K562 (cell line): ENCODE measurements at places on chromosomes 5 and 9. TPM values are rescaled to one million over a fixed set of nuclear protein-coding genes. Genes with fewer than 3 reads are reported as not detected.

- no peak for DNase-seq
Observed at GRCh38 chr5:5155617-5156016, 15.5 kb downstream of the ADAMTS16 start.

- no peak for DNase-seq
Observed at GRCh38 chr9:23941051-23941450, 115.0 kb upstream of the ELAVL2 start.

Gene CTNND2
- not detected in 2 replicates for polyA plus RNA-seq

DNA sequence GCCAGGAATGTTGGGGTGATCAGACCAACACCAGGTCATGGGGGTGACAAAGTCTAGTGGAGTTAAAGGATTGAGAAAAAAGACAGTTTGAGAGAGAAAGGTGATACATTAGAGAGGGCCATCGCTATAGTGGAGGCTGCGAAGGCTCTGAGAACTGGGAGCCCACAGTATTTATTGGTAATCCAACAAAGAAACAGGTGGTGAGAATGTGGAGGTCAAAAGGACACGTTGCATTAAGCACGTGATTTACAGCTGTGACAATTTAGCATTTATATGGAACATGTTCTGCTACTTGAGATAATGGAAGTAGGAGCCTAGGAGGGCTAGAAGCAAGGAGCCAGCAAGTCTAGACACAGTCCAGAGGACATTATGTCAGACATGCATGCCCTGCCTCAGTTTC, 2086.5 kb upstream of the C9orf72 start:
- no peak for DNase-seq

- DNase-seq = no peak
Observed at GRCh38 chr5:153523211-153523610, 32.7 kb downstream of the GRIA1 start.

- DNase-seq = no peak
Observed at GRCh38 chr5:65907135-65907534, 19.2 kb upstream of the ERBIN start.

Gene IL9
- polyA plus RNA-seq = not detected in 2 replicates

DNA sequence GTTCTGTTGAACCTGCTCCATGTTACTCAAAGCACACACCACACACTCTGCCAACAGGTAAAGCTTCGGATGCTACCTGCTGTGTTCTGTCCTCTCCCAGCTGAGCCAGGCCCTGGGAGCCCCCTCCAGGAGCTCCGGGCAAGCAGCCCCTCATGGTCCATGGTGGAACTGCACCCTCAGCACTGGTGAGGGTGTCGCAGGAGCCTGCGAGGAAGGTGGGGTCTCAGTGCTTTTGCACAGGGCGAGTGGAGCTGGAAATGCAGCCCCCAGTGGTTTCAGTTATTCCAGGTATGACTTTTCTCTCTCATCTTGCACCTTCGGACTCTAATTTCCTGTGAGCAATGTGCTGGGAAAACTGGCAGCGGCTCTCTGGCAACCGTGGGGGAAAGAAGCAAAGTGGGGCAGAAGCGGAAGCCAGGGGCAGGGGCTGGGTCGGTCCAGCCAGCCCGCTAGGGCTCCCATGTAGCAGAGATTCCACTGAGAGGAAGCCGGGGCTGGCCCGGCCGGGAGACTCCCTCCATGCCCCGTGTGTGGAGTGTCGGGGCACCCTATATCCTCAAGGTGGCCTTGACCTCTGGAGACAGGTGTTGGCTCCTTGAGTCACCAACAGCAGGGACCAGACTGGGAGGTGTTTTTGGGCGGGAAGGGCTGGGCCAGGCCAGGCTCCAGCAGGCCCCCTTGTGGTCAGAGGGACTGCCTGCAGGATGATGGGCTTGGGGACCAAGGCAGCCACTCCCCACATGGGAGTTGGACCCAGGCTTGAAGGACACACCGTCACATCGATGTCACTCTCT, 75.6 kb upstream of the PRSS3 start:
- peak; percentile 51 for DNase-seq

DNA sequence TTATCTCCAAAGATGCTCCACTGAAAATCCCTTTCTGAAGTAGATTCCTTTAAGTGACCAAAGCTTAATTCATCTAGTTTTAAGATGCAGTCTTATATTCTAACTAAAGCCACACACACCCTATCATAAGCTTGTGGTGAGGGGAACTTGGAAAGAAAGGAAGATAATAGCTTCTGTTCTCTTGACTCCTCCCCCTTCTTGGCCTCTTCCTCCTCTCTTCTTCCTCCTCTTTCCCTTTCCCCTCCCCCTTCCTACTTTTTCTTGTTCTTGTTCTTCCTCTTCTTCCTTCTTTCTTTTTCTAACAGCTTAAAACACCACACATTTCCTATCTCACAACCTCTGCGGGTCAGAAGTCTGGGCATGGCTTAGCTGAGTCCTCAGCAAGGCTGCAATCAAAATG, 23.5 kb downstream of the IL7R start:
- DNase-seq = no peak

Gene GALNT12
- polyA plus RNA-seq = 45.6 and 49.4 TPM in 2 replicates

DNA sequence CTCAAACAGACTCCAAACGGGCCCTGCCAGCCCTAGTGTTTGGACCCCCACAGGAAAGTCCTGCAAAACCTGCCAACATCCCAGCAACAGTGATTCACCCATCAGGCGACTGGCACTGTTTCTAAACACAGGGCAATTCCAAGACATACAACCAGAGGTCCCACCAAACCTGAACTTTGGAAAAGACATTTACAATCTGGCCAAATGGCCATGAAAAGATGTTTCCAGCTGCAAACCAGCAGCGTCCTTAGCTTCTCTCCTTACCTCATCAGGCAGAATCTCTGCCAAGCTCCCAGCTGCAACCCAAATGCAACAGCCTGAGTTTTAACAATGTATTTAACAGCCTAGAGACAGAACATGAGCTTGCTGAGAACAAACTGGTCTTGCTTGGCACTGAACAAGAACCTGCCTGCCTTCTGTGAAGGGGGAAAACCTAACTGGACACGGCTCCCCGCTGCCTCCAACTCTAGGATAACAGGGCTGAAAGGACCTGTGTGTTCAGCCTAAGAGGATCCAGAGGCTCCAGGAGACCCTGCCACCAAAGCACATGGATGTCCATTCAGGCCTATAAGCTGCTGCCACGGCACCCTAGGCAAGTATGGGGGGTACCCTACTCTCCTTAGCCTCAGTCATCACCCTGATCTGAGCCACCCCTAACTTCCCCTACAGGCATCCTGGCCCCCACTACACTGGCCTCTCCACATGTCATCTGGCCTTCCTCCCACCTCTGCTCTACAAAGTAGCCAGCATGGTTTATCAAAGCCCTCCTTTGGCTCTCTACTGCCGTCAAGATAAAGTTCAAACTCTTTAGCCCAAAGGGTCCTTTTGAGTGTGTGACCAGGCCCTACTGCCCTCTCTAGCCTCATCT, 5.6 kb downstream of the P4HA2 start:
- no peak for DNase-seq

GRCh38 chr5:157463081-157463480, 3.1 kb downstream of the NIPAL4 start:
- no peak for DNase-seq

GRCh38 chr5:82347201-82347865, 69.2 kb upstream of the RPS23 start:
- no peak for DNase-seq

Gene PANK3
- polyA plus RNA-seq = 16.9 and 19.7 TPM in 2 replicates

Gene PCDHGB3
- polyA plus RNA-seq = 0.09 and 0.15 TPM in 2 replicates

DNA sequence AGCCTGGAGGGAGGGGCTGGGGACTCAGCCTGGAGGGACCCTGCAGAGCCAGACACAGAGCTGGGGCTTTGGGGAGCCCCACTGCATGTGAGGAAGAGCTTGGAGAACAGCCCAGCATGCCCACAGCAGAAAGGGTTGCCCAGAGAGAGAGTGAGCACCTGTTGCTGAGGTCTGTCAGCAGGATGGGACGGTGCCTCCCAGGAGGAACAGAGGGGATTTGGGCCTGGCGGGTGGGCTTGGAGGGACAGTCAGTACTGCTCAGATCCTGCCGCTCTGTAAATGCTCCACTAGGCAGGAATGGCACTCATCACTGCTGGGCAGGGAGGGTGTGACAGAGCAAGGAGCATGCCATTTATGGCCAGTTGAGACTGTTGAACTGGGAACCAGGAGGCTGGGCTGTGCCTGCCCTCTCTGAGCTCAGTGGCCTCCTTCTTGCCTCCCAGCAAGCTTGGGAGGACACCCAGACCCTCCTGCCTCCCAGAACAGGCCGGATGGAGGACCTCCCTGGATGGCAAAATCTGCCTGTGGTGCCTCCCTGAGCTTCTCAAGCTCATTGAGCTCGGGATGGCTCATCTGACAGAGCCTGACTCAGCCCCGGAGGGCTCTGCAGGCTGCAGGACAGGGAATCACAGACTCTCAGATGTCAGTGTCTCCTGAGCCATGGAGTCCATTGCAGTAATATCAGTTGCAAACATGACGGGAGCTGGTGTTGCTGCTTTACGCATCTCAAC, 786 bp upstream of the HRCT1 start:
- no peak for DNase-seq

Gene CCDC112
- polyA plus RNA-seq = 7.9 and 9.9 TPM in 2 replicates

DNA sequence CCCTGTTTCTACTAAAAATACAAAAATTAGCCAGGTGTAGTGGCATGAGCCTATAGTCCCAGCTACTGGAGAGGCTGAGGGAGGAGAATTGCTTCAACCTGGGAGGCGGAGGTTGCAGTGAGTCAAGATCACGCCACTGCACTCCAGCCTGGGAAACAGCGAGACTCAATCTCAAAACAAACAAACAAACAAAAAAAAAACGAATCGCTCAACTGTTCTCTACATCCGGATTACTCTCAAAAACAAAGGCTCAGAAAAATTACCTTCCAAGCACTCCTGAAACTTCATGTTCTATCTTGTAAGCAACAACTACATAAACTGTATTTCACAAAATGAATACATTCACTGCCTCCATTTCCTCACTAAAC, 14.0 kb downstream of the UBAP2 start:
- DNase-seq = no peak

Gene CRHBP
- 0.35 TPM in 1 of 2 replicates, not detected in the other for polyA plus RNA-seq

DNA sequence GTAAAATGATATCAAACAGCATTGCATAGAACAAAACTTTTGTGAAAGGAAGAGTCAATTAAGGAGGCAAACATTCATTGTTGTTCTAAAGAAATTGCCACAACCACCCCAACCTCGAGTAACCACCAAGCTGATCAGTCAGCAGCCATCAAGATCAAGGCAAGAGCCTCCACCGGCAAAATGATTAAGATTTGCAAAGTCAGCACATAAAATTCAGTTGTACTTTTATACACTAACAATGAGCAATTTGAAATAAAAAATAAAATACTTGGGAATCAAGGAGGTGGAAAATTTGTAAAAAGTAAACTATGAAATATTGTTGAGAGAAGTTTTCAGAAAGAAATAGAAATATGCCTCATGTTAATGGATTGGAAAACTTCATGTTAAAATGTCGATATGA, 1118.5 kb downstream of the PTPRD start:
- no peak for DNase-seq

Gene BTF3
- polyA plus RNA-seq = 860 and 925 TPM in 2 replicates

- no peak for DNase-seq
Observed at GRCh38 chr9:135220601-135221575, 133.4 kb downstream of the OLFM1 start.

Gene CNTFR
- not detected in 2 replicates for polyA plus RNA-seq

Gene PCDH1
- 1.4 and 1.6 TPM in 2 replicates for polyA plus RNA-seq

DNA sequence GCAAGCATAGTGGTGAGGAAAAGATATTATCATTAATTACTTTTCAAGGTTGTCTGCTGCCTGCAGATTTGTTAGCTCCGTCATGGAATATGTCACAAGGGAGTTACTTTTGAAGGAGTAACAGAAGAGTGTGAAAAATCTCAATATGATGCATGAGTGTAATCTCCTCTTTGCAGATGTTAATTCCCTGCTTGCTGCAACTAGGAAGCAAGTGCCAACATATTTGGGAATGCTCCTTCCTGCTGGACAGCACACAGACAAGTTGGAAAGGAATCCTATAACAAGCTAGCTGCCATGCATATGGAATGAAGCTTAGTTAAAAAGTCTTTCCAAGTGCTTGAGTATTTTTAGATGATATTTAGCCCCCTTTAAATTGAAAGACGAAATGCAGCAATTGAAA, 2023.6 kb upstream of the CDH6 start:
- DNase-seq = no peak

- no peak for DNase-seq
Observed at GRCh38 chr5:142847898-142848790, 78.0 kb downstream of the ARHGAP26 start.

GRCh38 chr5:162128117-162128516, 60.5 kb downstream of the GABRG2 start:
- no peak for DNase-seq

DNA sequence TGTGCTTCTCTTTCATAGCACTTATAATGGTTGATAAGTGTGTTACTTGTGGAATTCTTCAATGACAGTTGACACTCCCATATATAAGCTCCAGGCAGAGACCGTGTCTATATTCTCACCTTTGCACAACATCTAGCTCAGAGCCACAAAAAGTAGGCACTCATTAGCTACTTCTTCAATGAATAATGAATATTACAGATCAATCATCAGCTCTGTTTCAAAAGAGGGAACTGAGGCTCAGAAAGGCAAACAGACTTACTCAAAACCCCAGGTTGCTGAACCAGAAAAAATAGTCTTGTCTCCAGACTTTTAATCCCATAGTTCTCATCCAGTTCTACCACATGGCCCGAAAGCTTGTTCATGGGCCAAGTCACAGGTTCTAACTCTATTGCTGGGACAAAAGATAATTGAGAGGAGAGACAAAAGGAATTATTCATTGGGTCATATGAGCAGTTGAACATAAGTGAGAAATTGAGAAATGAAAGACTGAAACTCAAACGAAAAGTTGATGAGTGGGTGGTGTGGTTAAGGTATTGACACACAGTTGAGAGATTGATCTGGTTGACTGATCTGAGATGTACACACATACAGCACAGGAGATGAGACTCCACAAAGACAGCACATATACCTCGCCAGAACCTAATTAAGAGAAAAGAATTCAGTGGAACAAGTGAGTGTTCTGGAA, 381.6 kb downstream of the EFNA5 start:
- no peak for DNase-seq

GRCh38 chr5:31898036-31898632, 259.2 kb downstream of the PDZD2 start:
- no peak for DNase-seq

DNA sequence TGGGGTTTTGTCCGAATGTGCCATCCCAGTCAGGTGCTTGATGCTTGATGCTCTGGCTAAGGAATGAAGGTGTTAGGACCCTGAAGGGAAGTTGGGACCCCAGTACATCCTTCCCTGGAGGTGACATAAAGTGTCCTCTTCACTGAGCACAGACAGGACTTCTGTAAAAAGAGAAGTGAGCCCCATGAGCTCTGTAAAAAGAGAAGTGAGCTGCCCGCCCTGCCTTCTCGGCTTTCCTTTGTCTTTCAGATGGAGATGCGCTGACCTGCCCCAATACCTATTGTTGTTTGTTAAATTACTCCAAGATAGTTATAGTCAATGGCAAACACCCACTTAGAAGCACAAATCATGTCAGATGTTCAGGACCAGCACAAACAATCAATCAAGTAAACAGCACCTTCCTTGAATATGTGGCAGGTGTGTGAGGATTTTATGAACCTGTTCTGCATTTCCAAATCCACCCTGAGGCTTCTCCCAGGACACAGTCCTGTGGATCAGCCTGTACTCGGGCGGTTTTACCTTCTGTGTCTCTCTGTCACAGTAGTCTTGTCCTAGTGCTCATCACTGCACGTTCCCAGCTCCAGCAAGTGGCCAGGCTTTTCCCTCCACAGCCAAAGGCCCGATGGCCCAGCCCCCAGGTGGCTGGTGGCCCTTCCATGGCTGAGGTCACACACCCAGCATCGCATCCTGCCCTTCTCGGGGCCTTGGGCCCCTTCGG, 191.4 kb downstream of the MTRR start:
- DNase-seq = no peak
